ENCODE measurements at places on chromosomes 16 and 17.

- no peak for DNase-seq
Observed at GRCh38 chr16:84349862-84350684, 18.3 kb upstream of the ATP2C2 start.

GRCh38 chr17:333626-334396 is 18.8 kb downstream of the RPH3AL start:
- DNase-seq, result no peak

GRCh38 chr16:83409347-83409746 is 398.4 kb upstream of the HSBP1 start:
- no peak for DNase-seq

GRCh38 chr16:88533381-88533917 is 36.8 kb upstream of the ZC3H18 start:
- DNase-seq, result no peak

GRCh38 chr16:85156440-85156839 is 44.2 kb upstream of the CIBAR2 start:
- DNase-seq, result no peak

DNA sequence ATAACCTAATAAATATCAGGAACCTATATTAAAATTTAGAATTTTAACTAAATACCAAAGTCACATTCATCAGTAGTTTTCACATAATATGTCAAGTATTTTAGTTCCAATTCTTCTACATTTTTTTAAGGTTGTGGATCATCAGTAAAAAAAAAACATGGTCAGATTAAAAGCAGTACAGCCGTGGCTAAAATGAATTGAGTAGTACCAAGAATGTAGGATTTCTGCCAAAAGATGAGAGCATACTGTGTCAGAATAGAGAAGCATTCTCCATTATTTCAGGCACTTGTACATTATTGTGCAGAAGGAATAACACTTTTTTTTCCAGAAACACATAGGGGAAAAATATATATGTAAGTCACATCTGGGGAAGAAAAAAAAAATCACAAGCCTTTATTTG is 1176.1 kb downstream of the CDH11 start:
- no peak for DNase-seq

DNA sequence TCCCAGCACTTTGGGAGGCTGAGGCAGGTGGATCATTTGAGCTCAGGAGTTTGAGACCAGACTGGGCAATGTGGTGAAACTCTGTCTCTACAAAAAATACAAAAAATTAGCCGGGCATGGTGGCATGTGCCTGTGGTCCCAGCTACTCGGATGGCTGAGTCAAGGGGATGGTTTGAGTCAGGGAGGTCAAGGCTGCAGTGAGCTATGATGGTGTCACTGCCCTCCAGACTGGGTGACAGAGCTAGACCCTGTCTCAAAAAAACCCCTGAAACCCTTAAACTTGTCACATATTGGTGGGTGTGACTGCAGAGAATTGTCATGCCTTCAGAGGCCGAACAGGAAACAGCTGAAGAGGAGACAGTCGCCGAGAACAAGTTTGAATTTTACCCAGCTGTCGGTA is 13.4 kb downstream of the RPTOR start:
- no peak for DNase-seq

GRCh38 chr17:74992223-74992622 is 4.8 kb downstream of the CDR2L start:
- no peak for DNase-seq

DNA sequence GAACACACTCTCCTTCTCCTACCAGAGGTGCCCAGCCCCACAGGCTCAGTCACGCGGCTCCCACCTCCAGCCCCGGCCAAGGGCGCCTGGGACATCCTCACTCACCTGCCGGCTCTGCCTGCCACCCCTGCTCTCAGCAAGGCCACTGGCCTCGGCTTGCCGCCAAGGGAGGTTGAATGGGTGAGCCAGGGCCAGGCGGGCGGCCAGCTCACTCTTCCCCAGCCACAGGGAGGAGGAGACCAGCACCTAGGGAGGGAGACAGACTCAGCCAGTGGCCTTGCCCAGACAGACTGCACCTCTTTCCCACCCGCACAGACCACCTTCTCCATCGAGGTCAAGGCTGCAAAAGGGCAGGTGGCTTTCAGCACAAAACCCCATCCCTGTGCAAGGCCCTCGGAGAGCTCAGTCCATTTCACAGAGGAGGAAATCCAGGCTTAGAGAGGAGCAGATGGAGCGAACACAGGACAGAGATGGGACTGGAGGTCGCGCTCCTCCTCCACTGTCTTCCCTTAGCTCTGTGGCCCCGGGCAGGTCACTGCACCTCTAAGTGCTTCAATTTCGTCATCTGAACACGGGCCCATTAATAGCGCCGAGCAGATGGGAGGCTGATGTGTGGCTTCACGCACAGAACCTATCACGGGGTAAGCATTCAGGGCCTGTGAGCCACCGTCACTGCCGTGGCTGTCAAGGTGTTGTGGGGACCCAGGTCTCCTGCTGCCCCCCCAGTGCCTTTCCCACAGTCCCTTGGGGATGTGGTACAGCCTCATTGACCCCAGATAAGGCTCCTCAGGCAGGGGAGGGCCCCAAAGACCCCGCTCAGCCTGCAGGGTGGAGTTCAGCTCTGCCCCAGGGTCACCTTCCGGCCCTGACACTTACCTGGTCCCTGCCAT is 56.1 kb downstream of the RMI2 start:
- DNase-seq, result no peak

GRCh38 chr17:43787728-43788127 is 7.5 kb downstream of the CFAP97D1 start:
- peak; percentile 89 for DNase-seq

All from inflammatory macrophage treated with lipopolysaccharide for 4 hours (primary cell).